Mucosa of gallbladder (tissue), 1 donor: ENCODE measurements at places on chromosomes 1 and 21.

DNA sequence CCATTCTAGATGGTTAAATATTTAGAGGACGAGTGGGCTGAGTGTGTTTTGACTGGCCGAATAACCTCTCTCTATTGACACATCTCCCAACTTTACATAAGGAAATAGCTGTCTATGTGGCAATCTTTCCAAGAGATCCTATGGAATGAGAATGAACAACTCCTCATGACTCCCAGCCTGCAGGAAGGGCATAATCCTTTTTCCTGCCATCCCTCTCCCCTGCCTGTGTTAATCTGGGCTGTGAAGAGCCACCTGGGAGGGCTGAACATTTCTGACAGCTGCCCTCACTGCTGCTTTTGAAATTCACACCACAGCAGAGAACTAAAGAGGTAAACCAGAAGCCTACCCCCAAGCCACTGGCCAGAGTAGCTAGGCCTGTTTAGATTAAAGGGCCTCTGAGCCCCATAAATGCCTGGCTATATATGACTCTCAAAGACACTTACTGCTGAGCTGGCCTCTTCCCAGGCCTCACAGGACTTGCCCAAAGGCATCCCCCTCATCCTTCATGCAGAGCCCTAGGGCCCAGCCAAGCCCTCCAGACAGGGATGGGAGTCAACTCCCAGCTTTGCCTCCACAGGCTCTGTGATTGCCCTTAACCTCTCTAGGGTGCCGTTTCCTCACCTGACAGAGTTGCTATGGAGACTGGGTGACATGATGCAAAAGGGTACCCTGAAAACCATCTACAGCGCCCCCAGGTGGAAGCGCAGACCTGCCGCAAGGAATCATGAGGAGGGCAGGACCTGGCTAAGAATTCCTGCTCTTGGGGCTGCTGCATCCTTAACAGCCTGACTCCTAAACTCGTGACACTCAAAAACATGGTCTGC lies 42.0 kb upstream of the LDLRAP1 start:
- DNase-seq, result no peak

- no peak for DNase-seq
Measured at GRCh38 chr1:174060090-174060489, 37.9 kb upstream of the RC3H1 start.

DNA sequence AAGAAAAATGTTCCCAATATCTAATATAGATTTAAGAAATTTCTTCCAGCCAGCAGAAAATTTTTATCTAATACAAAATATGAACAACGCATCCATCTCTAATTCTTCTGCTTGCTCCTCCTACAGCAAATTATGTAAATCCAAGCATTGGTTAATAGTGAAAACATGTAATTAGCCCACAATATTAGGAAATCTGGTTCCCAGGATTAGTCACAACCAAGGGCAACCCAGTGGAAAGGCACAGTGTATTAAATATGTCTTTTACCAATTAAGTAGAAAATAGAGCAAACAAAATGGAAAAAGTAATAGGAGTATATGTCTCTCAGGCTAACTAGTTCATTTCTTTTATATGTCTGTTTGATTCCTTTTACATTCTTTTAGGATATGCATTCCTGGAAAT lies 59.4 kb upstream of the IFI44L start:
- DNase-seq, result no peak

GRCh38 chr1:154406572-154406879 lies 1.4 kb downstream of the IL6R start:
- no peak for DNase-seq

DNA sequence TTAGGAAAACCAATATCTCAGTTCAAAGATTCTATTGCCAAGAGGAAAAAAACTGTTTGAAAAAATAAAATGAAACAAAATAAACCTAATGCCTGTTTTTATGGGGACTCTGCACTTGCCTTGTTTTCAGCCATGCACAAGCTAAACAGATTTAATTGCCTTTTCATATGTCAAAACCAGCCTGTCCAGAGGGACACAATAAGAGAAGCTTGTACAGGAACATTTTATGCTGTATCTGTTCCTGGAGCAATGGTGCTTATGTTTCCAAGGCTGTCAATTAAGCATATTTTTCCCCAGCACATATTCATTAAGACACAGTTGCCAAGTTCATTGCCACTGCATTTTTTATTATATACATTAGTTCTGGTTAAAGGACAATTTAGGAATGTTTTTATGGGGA lies 470.9 kb downstream of the LRRIQ3 start:
- no peak for DNase-seq
